Caki2 (cell line): ENCODE measurements at places on chromosomes 1 and 21. TPM values are rescaled to one million over a fixed set of nuclear protein-coding genes. Genes with fewer than 3 reads are reported as not detected.

The FAM78B gene
- total RNA-seq: 0.68 TPM in 1 of 2 replicates, not detected in the other

The SPATA21 gene
- not detected in 2 replicates for total RNA-seq

The FMO4 gene
- total RNA-seq: 0.32 and 2.0 TPM in 2 replicates

The CD53 gene
- total RNA-seq: not detected in 2 replicates

The EXTL2 gene
- 1.8 and 3.9 TPM in 2 replicates for total RNA-seq

The CFHR2 gene
- not detected in 2 replicates for total RNA-seq

The ITLN1 gene
- not detected in 2 replicates for total RNA-seq

The SLC44A5 gene
- total RNA-seq: 0.70 and 1.5 TPM in 2 replicates

The MSH4 gene
- total RNA-seq: not detected in 2 replicates

The NGF gene
- not detected in 2 replicates for total RNA-seq

The CDC42 gene
- 318 and 331 TPM in 2 replicates for total RNA-seq

The CRABP2 gene
- not detected in 2 replicates for total RNA-seq

The CLEC20A gene
- total RNA-seq: not detected in 2 replicates

The STX12 gene
- 14.2 and 16.9 TPM in 2 replicates for total RNA-seq

The GJB5 gene
- not detected in 2 replicates for total RNA-seq

The EPHA10 gene
- total RNA-seq: not detected in 2 replicates

The ZNF648 gene
- not detected in 2 replicates for total RNA-seq

The DHCR24 gene
- total RNA-seq: 275 and 305 TPM in 2 replicates

The INSRR gene
- 0.03 TPM in 1 of 2 replicates, not detected in the other for total RNA-seq

The SIK1 gene
- total RNA-seq: 18.9 and 35.5 TPM in 2 replicates

The ANKRD65 gene
- not detected in 2 replicates for total RNA-seq

The GBP2 gene
- 2.7 and 3.7 TPM in 2 replicates for total RNA-seq

The CFAP126 gene
- not detected in 2 replicates for total RNA-seq

The SH2D1B gene
- total RNA-seq: not detected in 2 replicates

The INAVA gene
- total RNA-seq: 33.3 and 48.7 TPM in 2 replicates

The PROK1 gene
- total RNA-seq: not detected in 2 replicates
